Cortex of kidney (tissue), 1 donor: ENCODE measurements at places on chromosomes 1 and 21.

GRCh38 chr1:36825226-36825625 is 209.1 kb downstream of the GRIK3 start:
- DNase-seq = no peak

GRCh38 chr1:99441299-99442095 is 177.2 kb downstream of the PLPPR4 start:
- DNase-seq = no peak

DNA sequence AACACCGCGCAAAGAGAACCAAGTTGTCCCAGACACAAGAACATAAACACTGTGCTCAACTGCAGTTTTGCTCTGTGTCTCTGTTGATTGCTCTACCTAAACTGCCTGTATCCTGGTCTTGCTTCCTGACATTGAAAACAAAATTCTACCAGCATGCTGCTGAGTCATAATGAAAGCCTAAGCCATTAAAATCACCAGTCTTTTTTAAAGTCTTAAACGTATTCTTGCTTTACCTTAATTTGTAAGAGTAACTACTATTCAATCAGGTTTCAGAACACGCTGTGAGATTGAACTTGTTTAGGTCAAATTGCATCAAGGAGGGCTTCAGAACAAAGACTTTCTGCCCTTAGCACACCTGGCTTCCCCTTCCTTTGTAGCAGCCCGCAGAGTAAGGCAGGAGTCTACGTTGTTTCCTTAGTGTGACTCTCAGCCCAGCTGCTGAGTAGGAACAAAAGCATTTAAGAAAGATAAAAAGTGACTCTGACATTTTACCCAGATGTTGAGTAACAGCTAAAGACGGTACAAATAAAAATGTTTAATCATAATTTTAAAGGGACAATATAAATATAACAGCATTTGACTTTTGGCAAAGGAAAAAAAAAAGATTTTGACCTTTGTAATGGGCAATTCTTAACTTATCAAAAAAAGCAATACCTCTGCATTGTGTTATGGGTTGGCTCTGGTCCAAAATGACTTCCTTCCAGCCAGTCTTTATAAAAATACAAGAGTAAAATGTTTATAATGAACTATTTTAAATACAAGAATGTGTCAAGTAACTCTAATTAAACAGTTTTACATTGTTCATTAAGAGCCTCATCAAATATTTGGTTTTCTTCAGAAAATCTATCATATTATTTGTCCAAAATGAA is 186.9 kb upstream of the ADGRL4 start:
- DNase-seq = no peak

DNA sequence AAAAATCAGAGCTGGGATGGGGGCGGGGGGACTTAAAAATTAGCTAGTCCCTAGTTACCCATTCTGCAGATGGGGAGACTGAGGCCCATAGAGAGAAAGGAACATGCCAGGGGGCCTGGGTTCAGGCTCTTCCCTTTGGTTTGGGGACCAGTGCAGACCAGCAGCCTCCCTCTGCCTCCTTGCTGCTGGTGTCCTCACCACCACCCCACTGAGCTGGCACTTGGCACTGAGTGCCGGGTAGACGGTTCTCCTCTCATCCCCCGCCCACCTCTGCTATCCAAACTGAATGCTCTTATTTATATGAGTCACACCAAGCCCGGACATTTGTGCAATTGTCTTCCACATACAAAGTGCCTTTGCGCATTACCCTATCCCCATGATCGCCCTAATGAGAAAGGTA is 39.2 kb downstream of the CAMK2N1 start:
- no peak for DNase-seq

DNA sequence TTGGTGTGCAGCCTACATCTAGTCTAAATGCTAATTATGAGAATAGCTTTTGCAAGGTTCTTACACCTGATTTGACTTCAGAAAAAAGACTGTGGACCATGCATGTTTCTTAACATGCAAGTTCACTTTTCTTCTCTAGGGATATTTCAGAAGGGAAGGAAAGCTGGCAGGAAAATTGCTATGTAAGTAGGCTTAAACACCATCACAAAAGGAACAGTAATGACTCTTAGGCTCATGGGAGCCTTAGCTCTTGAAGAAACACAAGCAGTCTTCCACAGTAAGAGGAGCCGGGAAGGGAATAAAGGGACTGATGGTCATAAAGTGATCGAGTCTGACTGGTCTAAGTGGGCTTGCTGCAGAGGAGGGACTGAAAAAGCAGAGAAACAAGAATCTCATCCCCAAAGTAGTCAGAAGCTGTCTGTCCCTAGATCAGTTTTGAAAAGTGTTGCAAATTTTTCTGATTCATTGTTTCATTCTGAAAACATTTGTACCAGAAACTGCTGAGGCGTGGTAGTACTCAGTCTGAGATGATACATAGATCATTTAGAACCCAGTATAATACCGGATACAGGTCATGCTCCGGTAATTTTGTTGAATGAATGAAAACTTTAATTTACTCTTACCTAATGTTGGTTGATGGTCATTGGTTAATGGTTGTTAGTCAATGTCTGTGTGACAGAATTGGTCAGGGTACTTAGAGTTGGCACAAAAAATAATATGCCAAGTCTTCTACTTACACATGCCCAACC is 40.9 kb downstream of the SMYD2 start:
- no peak for DNase-seq

DNA sequence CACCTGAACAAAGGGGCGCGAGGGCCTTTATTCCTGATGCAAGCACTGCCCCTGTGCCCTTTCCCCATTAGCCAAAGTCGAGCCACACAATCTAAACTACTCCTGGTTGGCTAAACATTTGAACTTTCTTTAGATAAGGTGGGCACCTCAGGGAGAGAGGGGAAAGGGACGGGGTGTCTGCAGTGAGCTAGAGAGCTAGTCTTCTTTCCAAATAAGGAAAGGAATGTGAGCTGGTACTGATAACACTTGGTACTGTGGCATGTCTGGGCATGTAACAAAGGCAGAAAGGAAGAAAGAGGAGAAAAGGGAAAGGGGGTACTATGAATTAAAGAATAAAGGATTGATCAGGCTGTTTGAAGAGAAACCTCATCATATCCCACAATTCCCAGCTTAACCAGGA is 62.8 kb downstream of the OVGP1 start:
- DNase-seq = no peak

GRCh38 chr1:173532237-173532636 is 55.1 kb downstream of the PRDX6 start:
- DNase-seq = no peak

- no peak for DNase-seq
Observed at GRCh38 chr1:227736814-227737432, 1.7 kb downstream of the SNAP47 start.

DNA sequence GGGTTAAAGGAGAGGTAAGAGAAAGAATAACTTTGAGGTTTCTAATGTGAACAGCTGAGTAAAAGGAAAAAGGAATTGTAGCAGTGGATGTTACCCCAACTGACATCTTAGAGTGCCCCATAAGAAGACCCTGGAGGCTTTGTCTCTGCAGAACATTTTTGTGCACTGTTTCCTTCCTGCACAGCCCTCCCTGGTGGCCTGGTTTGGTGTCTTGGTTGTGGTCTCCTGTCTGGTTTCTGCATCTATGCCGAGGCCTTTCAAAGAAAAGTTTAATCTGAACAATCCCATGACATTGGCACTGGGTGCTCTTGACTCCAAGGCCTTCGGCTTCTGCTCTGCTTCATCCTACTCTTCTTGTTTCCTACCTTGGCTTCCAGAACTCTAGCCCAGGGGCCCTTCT is 57.8 kb downstream of the RHOU start:
- no peak for DNase-seq

- no peak for DNase-seq
Observed at GRCh38 chr1:15304708-15305467, 57.9 kb downstream of the FHAD1 start.

GRCh38 chr1:150021191-150021694 is 10.7 kb upstream of the OTUD7B start:
- DNase-seq = no peak
